A549 treated with GW870086 at 1 μM for 4 hours (cell line): ENCODE measurements at places on chromosomes 5 and 9. TPM values are rescaled to one million over a fixed set of nuclear protein-coding genes. Genes with fewer than 3 reads are reported as not detected.

NTNG2 gene
- 0.93 to 2.6 TPM (median 1.5 TPM) in 5 replicates for total RNA-seq

RPS14 gene
- 2,853 to 3,429 TPM (median 2,971 TPM) in 5 replicates for total RNA-seq

SPATA9 gene
- not detected in 5 replicates for total RNA-seq

C8G gene
- total RNA-seq = 0.85 to 2.9 TPM (median 1.4 TPM) in 5 replicates

UBQLN1 gene
- 104 to 121 TPM (median 107 TPM) in 5 replicates for total RNA-seq

EIF4E1B gene
- total RNA-seq = not detected in 5 replicates

DIRAS2 gene
- total RNA-seq = not detected in 5 replicates

EQTN gene
- total RNA-seq = not detected in 5 replicates

TTC16 gene
- 0.08 TPM in 1 of 5 replicates, not detected in the others for total RNA-seq

CTXN3 gene
- not detected in 5 replicates for total RNA-seq

ZNF169 gene
- total RNA-seq = 1.3 to 2.1 TPM (median 1.9 TPM) in 5 replicates

PCDHB11 gene
- 0.08 to 0.12 TPM (median 0.10 TPM) in 4 of 5 replicates, not detected in the other for total RNA-seq

FYB1 gene
- 9.4 to 15.8 TPM (median 13.9 TPM) in 5 replicates for total RNA-seq
